ENCODE measurements at places on chromosomes 11 and 22. TPM values are rescaled to one million over a fixed set of nuclear protein-coding genes. Genes with fewer than 3 reads are reported as not detected.

Gene DKK3
- 2,934 TPM for total RNA-seq

Gene SCGB1D2
- total RNA-seq, result not detected

GRCh38 chr11:111912535-111912934, at the start of gene HSPB2:
HSPB2 (plus strand) TSS chr11:111912734; CDS start chr11:111912830, 96 bp downstream.
- no peaks in the 10 kb centered on the region for H3K27me3 ChIP-seq
- no peaks in the 10 kb centered on the region for H3K4me1 ChIP-seq
- H3K36me3 ChIP-seq, result peaks cover 35% of the 10 kb centered on the region
- H3K4me3 ChIP-seq, result peak within 1 kb of the TSS; percentile 66
- H3K27ac ChIP-seq, result peak within 1 kb of the TSS; percentile 100

Gene JAML
- total RNA-seq, result 2.2 TPM

DNA sequence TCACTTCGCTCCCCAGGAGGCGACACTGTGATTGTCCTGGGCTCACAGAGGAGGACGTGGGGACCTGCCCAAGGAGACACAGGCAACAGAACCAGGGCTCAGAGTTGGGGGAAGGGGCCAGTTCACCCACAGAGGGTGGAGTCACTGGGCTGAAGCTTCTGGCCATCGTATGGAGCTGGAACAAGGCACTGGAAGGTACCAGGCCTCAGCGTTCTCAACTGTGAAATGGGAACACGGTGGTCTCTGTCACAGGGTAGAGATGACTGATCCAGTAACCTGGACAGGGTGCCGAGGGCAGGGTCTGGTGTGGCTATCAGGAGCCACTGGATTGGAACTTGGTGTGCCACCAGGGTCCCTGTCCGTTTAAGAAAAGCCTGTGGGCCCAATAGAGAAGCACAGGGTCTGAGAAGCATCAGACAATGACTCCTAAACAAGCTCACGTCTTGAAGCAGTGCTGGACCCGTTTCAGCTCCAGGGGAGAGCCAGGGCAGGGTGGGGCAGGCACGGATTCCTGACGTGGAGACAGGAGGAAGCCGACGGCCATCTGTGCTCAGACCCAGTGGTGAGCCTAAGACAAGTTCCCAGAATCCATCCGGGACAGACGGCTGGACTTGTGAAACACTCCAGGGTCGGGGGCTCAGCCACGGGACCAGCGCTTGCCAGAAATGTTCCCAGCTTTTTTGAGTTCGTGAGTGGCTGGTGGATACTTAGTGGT, 25.0 kb upstream of the KCNQ1OT1 start:
- no peak overlapping the region for H3K27ac ChIP-seq
- no peak for DNase-seq
- H3K4me1 ChIP-seq, result peaks cover 10% of the 10 kb centered on the region
- no peak overlapping the region for H3K4me3 ChIP-seq

Gene OR52I2
- total RNA-seq, result not detected

GRCh38 chr11:35661534-35661933, 1.0 kb upstream of the TRIM44 start:
- H3K4me1 ChIP-seq, result peaks cover 24% of the 10 kb centered on the region
- H3K4me3 ChIP-seq, result peak overlapping the region; percentile 83
- no peak for DNase-seq
- H3K36me3 ChIP-seq, result no peaks in the 10 kb centered on the region

GRCh38 chr22:25840891-25841290, 98.9 kb downstream of the MYO18B start:
- no peak for DNase-seq
- no peak overlapping the region for H3K27ac ChIP-seq
- H3K36me3 ChIP-seq, result peaks cover 71% of the 10 kb centered on the region
- H3K27me3 ChIP-seq, result no peaks in the 10 kb centered on the region

DNA sequence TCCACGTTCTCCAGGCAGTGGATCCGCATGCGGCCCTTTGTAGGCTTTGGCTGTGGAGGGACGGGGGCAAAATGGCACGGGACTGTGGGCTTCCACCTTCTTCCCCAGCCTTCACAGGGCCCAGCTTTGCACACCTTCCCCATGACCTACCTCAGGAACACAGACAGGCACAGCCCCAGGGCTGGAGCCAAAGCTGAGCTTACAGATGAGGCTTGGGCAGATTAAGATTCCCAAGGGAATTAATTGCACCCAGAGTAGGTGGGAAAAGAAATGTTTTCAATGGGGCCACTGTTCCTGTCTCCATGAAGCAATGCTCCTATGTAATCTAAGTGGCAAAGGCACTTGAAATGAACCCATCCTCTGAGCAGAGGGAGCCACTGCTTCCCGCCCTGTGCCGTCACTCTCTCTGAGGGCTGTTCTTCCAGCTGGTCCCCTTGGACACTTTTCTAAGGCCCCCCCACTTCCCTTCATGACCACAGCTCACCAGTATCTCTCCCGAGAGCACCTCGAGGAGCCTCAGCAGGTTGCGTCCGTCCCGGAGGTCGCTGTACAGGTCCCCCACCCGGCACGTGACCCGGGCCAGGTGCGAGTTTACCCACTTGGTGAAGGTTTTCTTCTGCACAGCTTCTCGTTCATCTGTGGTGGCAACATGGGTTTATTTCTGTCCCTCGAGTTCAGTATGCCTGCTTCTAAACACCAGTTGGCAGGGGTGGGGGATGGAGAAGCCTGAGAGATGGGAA, 13.5 kb downstream of the SPTBN2 start:
- no peaks in the 10 kb centered on the region for H3K4me1 ChIP-seq
- no peak overlapping the region for H3K4me3 ChIP-seq
- DNase-seq, result no peak
- H3K27me3 ChIP-seq, result no peaks in the 10 kb centered on the region
- no peaks in the 10 kb centered on the region for H3K36me3 ChIP-seq
- H3K27ac ChIP-seq, result no peak overlapping the region

All from right atrium auricular region (tissue), 2 donors.